ENCODE measurements at places on chromosomes 4 and X. TPM values are rescaled to one million over a fixed set of nuclear protein-coding genes. Genes with fewer than 3 reads are reported as not detected.

The LEF1 gene
- 10.7 TPM for total RNA-seq

The MORF4L2 gene
- total RNA-seq: 224 TPM

The ESX1 gene
- total RNA-seq: not detected

The CSAG3 gene
- not detected for total RNA-seq

The TRAM1L1 gene
- total RNA-seq: 2.6 TPM

The GPRASP2 gene
- total RNA-seq: 14.4 TPM

The GYPE gene
- total RNA-seq: 1.2 TPM

The CD99L2 gene
- total RNA-seq: 108 TPM

The NDP gene
- total RNA-seq: 4.1 TPM
